Cardiac muscle cell (in vitro differentiated cells and primary cell): ENCODE measurements at places on chromosomes 7 and 10. TPM values are rescaled to one million over a fixed set of nuclear protein-coding genes. Genes with fewer than 3 reads are reported as not detected.

The TPST1 gene
- 23.7 and 24.8 TPM in 2 replicates for polyA plus RNA-seq

The NUTM2D gene
- 0.11 and 0.78 TPM in 2 replicates for polyA plus RNA-seq

The KIF20B gene
- polyA plus RNA-seq = 8.3 and 39.4 TPM in 2 replicates

- DNase-seq = no peak
Measured at GRCh38 chr10:132100091-132100481, 34.3 kb downstream of the JAKMIP3 start.

DNA sequence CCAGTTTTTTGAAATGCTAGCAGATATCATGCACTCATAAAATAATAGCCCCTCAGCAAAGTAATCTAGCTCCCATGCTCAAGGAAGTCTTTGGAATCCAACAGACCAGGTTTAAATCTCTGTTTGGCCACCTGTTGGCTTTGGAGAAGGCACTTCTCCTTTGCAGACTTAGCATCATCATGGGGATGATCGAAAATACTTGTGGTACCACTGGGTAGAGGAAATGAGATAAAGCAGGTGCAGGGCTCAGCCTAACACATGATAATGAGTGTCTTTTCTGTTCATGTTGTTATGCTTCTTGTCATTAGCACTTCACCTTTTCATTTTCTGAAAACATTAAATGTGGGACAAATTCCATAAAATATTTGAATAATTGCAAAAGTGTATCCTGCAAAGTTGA is 67.4 kb downstream of the LRRC18 start:
- DNase-seq = no peak

DNA sequence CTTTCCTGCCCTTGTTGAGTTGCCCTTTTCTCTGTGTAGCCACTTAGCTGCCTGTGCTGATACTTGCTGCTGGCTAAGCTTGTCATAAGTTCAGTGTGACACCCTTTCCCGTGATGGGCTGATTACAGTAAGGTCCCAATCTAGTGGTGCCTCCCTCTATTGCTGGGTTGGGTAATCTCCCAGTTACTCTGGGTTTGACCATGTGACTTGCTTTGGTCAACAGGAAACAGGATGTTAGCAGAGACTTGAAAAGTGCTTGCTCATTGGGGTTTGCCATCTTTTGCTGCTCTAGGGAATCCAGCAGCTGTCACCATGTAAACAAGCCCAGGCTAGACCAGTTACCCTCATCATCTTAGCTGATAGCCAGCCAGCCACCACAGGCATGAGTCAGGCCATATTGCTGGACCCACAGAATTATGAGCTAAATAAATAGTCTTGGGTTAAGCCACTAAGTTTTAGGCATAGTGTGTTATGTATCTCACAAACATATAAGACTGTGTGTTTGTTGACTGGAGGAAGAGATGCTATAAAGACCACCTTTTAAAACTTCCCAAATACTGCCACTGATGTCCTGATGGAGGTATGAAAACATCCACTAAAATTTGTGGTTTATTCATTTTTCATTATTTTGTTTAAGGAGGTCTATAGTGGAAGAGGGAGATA is 4.0 kb upstream of the LEP start:
- peak; percentile 79 for DNase-seq

DNA sequence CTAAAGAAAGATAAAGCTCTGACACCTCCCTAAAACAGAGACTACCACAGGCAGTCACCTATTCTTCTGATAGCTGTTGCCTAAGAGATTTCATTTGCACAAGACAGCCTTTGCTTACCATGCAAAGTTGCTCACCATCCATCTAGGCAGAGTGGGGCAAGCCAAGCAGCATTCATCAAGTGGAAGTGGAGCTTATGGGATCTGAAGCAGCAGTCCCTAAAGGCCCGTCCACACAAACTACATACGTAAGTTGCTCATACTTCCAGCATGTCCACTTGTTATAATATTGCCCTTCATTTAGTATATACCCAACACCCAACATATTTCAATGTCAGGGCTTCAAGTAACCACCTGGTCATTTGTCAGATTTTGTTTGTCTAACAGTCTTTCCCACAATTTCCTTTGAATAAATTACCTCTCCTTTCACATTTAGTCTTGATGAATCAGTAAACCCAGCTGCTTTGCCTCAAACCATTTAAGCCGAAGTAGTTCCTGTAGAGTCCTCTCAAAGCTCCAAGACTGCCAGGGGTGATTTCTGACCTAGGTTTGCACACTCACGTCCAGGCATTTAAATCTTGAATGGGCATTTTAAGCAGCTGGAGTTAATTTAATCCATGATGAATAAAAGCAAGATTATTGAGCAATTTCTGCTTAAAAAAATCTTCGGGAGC is 67.9 kb downstream of the ATAD1 start:
- DNase-seq = no peak

- DNase-seq = no peak
Measured at GRCh38 chr7:130279286-130279685, 12.6 kb downstream of the CPA2 start.

DNA sequence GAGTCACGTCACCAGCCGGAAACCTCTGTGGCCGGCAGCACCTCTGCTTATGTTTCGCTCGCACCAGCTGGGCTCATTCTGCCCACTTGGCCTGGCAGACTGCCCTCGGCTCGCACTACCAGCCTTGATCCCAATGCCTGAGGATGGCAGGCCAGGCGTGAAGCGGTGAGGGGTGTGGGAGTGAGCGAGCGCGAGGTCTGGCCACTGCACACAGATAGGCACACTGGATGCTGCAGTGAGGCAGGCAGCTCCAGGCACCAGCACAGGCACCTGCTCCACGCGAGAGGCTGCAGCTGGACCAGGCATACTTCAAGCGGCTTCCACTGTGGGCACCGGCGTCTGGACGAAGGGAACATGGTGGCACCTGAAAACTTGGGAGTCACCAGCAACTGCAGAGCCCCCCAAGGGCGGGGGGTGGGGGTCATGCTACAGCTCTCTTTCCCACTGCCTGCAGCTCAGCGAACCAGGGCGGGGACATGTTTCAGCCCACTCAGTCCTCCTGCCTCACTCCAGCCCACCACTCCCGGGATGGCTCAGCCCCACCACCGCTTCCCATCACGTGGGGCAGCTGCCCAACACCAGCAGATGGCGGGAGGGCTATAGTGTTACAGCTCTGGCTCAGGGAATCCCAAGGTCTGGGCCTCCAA is 5.4 kb upstream of the DMTF1 start:
- no peak for DNase-seq

DNA sequence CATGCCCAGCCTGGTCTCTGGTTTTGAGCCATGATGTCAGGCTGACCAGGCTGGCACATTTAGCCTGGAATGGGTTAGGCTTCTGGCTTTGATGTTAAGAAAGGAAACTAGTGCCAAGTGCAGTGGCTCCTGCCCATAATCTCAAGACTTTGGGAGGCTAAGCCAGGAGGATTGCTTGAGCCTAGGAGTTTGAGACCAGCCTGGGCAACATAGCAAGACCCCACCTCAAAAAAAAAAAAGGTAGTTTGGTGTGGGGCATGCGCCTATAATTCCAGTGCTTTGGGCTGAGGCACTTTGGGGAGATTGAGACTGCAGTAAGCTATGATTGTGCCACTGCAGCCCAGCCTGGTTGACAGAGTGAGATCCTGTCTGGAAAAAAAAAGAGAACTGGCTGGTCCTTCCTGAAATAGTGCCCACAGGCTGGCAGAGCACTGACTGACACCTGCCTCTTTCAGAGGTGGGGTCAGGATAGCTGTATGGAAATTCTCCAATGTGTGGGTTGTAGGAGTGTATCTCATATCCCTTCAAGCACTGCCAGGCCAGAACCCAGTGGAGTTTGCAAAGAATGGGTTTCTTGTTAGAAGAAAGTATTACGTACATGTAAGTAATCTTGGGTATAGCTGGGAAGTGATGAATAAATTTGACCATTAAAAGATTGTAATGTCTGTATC is 61.3 kb downstream of the KAT6B start:
- no peak for DNase-seq
